Stimulated activated CD8-positive, alpha-beta memory T cell treated with anti-CD3 and anti-CD28 coated beads, Interleukin-4, amount 100 ng/mL, for 4 hours (primary cell): ENCODE measurements at places on chromosomes 2 and 18.

GRCh38 chr2:220961143-220961860 lies 610.8 kb downstream of the EPHA4 start:
- DNase-seq: no peak

DNA sequence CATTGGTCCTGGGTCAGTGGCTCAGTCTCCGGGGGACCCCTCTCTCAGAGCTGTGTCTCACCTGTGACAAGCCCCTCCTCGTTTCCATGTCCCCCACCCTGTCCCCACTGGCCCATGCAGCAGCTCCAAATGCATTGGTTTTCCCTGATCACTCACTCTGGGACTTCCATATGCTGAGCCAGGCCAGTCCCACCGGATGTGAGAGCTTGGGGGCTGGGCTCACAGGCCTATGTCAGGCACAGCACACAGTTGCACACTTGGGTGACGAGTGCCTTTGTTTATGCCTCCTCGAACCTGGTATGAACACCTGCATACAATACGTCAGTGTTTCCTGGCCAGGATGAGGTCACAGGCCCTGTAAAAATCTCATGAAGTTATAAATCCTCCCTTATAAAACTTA lies 232.5 kb downstream of the TFCP2L1 start:
- DNase-seq: no peak

DNA sequence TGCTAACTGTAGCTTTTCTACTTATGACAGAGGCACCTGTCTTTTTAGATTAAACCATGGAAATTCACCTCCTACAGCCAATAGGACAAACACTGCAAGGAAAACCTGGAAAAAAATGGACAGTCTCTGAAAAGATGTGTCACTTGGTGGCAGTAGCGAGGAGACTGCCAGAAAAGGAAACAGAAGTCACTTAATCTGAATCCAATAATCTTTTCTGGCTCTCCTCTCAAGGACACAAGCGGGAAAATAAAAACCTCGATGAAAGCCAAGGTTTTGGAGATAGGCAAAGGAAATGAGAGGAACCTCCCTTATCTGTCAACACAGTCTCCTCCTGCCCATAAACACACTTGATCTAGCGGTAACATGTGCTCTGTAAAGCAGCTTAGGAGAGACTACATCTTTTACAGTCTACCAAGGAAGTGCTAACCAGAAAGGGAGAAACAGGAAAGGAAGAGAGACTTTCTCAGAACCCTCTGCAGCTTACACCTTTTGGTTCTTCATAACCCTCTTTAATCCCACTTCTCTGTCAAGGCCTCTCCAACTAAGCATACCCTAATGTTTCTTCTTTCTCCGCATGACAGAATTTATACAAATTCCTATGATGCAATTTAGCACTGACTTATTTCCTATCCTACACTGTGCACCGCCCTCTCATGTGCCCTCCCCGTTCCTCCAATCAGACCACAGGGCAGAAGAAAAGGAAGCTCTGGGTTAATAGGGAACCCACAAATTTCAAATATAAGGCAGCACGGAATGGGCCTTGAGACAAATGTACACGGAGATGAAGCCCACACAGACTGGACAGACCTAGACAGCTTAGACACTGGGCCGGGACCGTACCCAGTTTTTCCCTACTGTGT lies 52.8 kb downstream of the CLASP1 start:
- DNase-seq: no peak

GRCh38 chr2:223082706-223083105 lies 30.7 kb downstream of the KCNE4 start:
- no peak for DNase-seq

DNA sequence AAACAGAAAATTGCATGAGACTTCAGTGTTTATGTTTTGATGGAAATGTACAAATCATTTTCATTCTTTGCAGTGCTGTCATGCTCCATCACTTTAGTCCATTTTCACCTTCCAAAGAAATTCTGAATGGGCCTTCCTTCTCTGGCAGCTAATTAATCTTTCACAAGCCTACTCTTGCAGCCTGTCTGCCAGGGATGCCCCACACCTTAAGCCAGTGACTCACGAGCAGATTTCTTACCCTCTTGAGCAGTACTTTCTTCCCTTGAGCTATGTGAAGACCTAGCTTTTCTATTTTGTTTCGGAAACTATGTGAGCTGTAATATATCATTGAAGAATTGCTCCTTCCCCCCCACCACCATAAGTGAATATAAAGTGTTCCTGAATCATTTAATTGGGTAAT lies 404.3 kb upstream of the VWC2L start:
- DNase-seq: no peak

DNA sequence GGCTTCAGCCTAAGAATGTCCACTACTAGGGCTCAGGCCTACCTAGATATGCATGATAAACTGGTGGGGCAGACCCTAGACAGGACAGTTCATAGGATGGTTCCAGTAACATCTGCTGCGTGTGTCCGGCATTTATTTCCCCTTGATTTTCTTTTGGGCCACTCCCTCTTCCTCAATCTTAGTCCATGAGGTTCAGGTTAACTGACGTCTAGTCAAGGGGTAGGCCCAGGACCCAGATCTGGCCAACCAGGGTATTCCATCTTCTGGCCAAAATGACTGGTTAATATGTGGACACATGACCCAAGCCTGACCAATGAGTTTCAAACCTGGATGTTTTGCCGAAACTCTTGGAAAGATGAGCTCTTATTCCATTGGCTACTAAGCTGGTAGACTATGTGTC lies 15.2 kb downstream of the TMEM247 start:
- no peak for DNase-seq

DNA sequence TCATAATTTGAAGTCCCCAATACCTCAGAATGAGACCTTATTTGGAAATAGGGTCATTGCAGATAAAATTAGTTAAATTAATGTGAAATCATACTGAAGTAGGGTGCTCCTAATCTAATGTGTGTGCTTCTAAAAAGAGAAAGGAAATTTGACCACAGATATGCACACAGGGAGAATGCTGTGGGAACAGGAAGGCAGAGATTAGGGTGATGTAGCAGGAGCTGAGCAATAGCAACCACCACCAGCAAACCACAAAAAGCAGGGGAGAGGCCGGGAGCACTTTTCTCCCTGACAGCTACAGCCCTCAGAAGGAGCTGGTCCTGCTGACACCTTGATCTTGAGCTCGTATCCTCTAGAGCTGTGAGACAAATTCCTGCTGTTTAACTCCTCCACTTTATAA lies 24.6 kb upstream of the SCG2 start:
- no peak for DNase-seq

GRCh38 chr2:186125156-186125555 lies 360.9 kb upstream of the ZC3H15 start:
- DNase-seq: no peak

- no peak for DNase-seq
Observed at GRCh38 chr2:28463893-28464292, 32.0 kb upstream of the PLB1 start.

GRCh38 chr2:33287507-33288005 lies 188.9 kb upstream of the RASGRP3 start:
- DNase-seq: no peak
